ENCODE measurements at places on chromosomes 7 and 10.

DNA sequence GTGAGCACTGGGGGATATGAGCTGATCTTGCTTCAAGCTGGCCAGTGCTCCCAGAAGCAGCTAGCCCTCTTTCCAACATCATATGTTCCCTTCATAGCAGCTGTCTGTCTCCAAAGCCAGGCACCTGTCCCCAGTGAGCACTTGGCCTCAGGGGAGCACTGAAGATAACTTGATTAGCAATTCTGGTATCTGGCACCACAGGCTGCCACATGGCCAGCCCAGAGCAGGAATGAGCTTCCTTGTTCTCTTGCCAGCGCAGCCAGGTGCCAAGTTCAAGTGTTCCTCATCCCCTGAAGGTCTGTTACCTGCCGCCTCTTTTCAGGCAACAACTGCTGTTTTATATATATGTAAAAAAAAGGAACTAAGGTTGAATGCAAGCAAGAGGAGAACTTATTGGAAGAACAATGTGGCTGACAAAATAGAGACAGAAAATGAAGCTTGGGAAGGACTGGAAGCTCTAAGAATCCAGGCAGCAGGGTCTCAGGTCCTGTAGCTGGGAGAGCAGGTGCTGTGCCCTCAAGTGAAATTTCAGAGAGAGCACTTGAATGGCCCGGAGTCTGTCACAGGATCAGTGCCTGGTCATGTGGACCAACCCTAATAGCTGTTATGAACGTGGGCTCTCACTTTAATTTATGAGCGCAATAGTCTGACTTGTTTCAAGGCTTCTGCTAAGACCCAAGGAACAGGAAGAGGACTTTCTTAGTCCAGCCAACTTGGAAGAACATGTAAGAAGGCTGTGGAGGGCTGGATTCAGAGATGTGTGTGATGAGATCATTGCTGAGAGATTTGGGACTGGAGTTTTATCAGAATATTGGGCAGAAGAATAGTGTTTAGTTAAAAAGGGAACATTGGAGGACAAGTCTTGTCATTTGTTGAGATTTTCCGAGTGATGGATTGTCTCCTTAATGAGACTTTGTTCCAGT is 267.2 kb downstream of the GLRX3 start:
- DNase-seq = no peak

- no peak for DNase-seq
These were observed 214.7 kb downstream of the MAD1L1 start for GRCh38 chr7:2017914-2018568.

DNA sequence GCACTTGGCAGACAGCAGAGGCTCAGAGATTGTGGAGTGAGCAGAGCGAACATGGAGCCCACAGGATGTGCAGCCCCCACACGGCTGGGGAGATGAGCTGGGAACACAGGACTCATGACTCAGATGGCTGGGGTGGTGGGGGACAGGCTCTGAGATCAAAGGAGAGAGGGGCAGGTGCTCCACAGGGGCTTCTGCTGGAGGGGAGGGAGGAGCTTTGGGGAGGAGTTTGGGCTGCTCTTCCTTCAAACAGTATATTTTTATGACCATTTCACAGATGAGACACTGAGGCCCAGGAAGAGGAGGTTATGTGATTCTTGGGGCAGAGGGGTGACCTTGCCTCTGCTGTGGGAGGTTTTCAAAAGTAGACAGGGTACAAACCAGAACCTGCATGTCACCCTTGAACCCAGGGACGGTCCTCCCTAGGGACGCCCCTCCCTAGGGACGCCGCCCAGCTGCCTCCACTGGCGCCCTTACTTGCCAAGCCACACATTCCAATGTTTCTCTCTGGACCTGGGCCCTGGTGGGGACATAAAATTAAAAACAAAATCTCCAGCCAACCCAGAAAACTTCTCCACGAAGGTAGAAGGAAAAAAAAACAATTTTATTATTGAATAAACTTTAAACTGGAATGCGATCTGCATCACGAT is 981 bp upstream of the CRYGN start:
- no peak for DNase-seq

DNA sequence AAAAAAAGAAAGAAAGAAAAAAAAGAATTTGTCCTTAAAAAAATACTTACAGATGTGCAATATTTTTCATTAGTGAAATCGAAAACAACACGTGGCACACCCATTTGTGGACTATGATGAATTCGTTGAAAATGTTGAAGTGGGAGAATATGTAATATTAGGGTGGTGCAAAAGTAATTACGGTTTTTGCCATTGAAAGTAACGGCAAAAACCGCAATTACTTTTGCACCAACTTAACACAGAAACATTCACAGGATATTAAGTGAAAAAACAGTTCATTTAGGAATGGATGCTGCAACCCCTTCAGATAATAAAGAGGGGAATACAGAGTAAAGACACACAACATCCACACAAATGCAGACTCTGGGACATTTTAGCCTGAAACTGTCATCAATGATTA is 96.0 kb downstream of the CALN1 start:
- DNase-seq = no peak

- DNase-seq = no peak
These were observed 415.1 kb upstream of the C7orf33 start for GRCh38 chr7:148175512-148175911.

DNA sequence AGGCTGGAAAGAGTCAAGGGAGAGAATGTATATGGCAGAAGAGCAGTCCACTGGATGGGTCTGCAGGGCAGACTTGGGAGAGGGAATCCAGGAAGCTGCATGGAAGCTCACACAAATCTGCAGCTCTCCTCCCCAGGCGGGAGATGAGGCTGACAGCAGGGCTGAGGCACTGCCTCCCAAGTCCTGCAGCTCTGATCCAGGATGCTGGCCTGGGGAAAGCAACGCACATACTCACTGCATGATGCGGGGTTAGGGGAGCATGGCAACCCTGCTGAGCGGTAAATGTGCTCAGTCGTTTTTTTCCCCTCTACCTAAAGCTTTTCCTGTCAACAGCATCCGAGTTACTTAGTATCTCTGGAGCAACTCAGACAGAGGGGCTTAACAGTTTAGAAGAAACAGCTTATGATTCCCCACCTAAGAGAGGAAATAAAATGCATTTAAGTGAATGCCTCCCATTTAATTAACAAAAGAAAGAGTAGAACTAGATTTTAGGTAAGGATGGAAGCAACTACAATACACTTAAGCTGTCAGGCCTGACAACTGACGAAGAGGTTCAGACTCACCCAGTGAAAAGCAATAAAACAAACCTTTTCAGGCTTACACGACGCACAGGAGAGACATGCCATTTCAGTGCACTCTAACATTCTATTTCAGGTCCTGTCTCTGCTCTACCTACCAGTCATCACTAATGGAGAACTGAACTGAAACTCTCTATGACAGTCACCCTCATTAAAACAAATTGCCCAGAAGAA is 37.0 kb downstream of the CHCHD3 start:
- DNase-seq = no peak

DNA sequence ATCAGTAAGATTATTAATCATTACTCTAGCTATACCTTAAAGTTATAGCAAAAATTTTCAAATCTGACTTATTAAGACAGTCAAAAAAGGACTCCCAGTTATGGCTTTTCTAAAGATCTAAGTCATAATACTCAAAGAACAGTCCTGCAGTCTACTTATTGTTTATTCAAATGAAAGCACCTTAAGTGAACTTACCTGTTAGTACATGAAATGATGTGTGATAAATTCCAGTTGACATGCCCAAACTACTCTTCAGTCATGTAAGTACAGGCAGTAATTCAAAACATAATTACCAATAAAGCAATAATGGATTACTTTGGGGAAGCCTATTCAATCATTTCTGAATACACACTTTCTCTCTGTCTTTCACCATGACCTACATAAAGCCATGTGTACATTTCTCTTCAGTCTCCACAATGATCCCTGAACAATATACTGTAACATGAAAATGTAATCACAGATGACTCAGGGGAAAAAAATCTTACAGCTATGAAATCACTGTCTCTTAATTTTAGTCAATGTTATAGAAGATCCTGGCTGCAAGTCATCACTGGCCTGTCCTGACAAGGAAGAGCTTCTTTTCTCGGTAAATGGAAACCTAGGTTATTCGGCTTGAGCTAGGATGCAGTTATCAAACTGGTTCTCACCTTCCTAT is 420.7 kb upstream of the LRRTM3 start:
- no peak for DNase-seq

DNA sequence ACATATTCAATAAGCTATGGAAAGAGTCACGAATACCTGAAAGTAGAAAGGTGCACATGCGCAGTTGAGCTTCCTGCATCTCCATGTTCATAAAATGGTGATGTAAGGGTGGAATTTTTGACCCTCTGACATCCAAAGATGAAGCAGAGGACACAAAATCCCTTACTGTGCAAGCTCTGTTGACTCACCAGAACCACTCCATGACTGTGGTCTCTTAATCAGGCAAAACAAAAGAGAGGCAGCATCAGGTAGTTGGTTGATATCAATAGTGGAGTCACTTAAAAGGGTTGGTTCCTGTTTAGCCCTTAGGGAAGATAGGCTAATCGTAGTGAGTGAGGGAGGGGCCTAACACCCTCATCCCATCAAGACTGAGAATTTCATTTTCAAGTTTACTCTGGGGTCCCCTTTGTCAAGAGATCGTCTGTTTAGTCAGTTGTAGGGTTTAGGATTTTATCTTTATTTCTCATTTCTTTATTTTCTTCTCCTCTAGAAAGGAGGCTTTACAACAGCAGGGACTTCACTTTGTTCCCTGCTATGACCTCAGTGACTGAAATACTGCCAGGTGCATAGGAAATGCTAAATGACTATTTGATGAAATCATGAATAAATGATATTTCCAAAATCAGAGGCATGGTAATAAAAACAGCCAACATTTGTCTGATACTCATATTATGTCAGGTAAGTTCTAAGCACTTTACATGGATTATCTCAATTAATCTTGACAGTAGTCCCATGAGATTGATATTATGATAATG is 98.1 kb downstream of the CD36 start:
- DNase-seq = no peak

GRCh38 chr10:2282202-2282601 is 544.9 kb upstream of the ADARB2 start:
- no peak for DNase-seq
